GM13976 (cell line): ENCODE measurements at places on chromosomes 2 and 18.
A peak's percentile ranks its signal among the peaks of the same experiment; 100 is the strongest.

GRCh38 chr2:70923378-70924015 lies 12.2 kb upstream of the ATP6V1B1 start:
- DNase-seq = no peak

DNA sequence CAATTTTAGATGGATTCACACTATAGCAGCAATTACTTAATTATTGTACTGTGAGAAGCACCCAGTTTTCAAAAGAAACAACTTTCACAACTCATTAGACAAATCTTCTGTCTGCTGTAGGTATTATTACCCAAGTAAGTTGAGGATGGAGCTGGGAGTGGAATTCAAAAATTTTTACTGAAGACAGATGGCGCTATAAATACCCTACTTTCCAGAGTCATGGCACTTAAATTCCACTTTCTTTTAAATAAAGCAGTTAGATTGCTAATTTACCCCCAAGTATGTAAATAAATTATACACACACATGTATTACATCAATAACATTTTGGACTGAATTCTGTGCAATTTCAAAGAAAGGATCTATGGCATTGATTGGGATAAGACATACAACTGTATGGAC lies 166.8 kb downstream of the FTCDNL1 start:
- no peak for DNase-seq

- DNase-seq = no peak
Observed at GRCh38 chr2:36650031-36650829, 46.3 kb upstream of the VIT start.

DNA sequence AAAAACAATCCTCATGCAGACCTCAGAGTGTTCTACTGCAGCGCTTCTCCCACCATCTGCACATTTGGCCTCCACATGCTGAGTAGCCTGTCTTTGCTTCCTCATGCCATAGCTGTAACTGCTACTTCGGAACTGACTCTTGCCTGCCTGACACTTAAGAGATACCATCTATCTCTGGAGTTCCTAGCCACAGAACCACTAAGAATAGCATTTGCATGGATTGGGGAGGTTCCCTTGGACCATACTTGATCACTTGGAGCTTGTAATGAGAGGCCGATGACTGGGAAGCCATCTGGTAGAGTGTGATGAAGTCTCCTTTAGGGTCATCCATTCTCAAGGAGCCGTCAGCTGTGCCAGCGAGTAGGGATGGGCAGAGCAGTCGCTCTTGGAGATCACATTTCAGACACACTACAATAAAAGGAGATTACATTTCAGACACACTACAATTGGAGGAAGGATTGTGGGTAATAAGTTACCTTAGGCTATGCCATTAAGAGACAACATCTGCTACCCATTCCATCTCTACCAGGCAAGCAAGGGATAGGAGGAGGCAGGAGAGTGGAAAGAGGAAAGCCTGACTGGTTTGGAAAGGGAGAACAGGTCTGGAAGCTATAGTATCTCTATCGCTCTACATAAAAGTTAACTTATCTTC lies 21.8 kb downstream of the DOK1 start:
- DNase-seq = no peak

- peak; percentile 65 for DNase-seq
Observed at GRCh38 chr2:26561918-26562810, 79.0 kb downstream of the CIB4 start.

- DNase-seq = no peak
Observed at GRCh38 chr2:59874971-59875755, 678.3 kb downstream of the BCL11A start.

DNA sequence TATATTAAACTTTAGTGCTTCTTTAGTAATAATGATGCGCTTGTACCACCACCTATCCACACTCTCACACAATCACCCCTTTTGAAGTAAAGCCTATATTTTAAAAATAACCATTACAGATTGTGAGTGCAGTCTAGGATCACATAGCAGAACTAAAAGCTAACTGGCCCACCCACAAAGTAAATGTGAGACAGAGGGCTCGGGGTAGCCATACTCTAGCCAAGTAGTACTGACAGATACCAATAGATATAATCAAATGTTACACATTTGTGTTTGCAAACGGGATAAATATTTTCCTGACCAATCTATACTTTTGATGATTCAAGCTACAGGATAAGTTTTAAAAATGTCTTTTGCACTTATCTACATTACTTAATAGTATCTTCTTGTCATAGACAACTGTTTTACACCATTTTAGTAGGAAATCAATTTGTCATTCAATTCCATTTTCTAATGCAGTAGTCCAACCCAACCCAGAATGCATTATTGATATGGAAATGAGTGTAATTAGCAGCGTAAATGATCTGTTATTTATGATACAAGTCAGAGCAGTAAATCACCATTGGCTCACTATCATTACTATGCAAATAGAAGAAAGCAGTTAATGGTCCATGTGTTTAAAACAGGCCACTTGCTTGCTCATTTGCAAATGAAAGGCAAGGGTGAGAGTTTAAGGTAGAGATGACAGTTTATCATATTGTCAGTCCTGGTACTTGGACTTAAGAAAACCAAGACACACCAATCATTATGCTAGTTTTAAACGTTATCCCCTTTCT lies 111.8 kb downstream of the ERBB4 start:
- no peak for DNase-seq

DNA sequence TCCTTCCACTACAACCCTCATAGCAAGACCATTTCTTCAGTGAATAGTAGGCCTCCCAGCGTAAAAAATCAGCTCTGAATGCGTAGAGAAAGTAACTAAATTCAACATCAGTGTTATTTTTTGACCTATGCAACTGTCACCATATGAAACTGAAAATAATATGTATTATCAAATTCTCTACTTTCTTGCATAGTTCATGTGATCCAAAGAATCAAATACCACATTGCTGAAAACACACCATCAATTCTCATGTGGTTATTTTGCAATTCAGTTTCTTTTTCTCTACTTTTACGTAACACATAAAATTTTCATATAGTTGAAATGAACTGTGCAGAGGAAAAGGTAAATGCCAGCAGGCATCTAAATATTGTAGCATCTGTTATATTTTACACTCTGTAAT lies 208.5 kb upstream of the SPOPL start:
- no peak for DNase-seq

DNA sequence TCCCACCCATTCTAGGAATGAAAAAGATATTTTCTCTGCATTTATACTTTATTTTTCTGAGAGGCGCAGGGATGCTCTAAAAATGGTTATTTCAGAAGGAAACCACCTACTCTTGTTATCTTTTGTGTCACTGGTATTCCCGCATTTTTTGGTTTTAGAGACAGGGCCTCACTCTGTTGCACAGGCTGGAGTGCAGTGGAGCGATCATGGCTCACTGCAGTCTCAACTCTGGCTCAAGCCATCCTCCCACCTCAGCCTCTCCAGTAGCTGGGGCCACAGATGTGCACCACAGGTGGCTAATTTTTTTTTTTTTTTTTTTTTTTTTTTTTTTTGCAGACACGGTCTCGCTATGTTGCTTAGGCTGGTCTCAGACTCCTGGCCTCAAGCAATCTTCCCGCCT lies 135.9 kb downstream of the NCK2 start:
- no peak for DNase-seq

- peak; percentile 24 for DNase-seq
Observed at GRCh38 chr2:98985905-98986666, 50.1 kb upstream of the CRACDL start.
